ENCODE measurements at places on chromosomes 13 and 19. TPM values are rescaled to one million over a fixed set of nuclear protein-coding genes. Genes with fewer than 3 reads are reported as not detected.

Gene RFPL4A
- total RNA-seq = under 0.01 TPM

Gene ERICH4
- total RNA-seq = not detected

Gene ZNF44
- total RNA-seq = 3.9 TPM

Gene NLRP9
- total RNA-seq = not detected

Gene C2CD4C
- 1.6 TPM for total RNA-seq

Gene NANOS3
- total RNA-seq = not detected

Gene OR7A17
- total RNA-seq = not detected

Gene ZNF177
- 1.7 TPM for total RNA-seq

Gene CYP4F2
- total RNA-seq = not detected

Gene FBXO17
- 21.8 TPM for total RNA-seq

Gene CYP2A7
- total RNA-seq = not detected

Gene TEX101
- not detected for total RNA-seq

Gene CD79A
- not detected for total RNA-seq

Gene GSX1
- total RNA-seq = not detected

Gene CGB3
- not detected for total RNA-seq

Gene ZSCAN1
- not detected for total RNA-seq

Gene TNNI3
- not detected for total RNA-seq

Gene CYP4F22
- total RNA-seq = not detected

All from epithelial cell of umbilical artery (primary cell).